ENCODE measurements at places on chromosomes 2 and 18.

DNA sequence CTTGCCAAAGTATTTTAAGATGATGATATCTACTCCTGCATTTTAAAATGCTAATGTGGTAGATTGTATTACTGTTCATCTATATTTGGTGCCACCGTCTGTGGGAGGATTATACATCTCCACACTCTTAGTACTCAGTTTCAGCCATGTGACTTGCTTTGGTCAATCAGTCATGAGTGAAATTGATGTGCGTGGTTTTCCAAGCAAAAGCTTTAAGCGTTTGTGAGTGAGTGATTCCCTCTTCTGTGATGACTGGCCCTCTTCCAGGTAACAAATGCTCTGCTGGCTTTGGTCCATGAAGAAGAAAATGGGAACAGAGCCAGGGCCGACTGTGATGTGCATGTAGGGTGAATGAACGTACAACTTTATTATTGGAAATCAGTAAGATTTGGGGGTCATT, 330.4 kb downstream of the LPIN1 start:
- DNase-seq, result no peak

DNA sequence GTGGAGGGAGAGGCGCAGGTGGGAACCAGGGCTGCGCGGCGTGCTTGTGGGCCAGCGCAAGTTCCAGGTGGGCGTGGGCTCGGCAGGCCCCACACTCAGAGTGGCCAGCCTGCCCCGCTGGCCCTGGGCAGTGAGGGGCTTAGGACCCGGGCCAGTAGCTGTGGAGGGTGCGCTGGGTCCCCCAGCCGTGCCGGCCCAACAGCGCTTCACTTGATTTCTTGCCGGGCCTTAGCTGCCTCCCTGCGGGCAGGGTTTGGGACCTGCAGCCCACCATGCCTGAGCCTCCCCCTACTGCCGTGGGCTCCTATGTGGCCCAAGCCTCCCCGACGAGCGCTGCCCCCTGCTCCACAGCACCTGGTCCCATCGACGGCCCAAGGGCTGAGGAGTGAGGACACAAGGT, 1636.9 kb upstream of the SLC39A10 start:
- no peak for DNase-seq

DNA sequence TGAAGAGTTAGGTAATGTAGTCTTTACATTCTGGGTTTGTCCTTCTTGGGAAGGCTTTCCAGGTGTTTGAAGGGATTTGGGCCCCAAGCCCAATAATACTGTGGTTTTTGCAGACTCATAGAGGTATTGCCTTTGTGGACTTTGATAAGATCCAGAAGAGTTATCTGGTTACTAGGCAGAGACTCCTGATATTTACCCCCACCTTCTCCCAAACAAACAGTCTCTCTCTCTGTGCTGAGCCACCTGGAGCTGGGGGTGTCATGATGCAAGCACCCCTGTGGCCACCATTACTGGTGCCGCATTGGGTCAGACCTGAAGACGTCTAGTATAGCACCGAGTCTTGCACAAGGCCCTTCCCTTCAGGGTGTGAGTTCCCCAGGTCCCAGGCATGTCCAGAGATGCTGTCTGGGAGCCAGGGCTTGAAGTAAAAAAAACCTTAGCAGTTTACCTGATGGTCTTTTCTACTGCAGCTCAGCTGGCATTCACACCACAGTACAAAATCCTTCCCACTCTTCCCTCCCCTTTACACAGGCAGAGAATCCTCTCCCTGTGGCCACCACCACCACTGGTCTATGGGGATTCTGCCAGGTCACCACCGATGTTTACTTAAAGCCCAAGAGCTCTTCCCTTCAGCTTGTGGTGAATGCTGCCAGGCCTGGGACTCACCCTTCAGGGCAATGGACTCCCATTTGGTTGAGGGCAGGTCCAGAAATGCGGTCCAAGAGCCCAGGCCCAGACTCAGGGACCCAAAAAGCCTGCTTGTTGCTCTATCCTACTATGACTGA, 22.2 kb upstream of the FAM228A start:
- DNase-seq, result no peak

- no peak for DNase-seq
Measured at GRCh38 chr2:33340280-33340679, 136.2 kb upstream of the RASGRP3 start.

DNA sequence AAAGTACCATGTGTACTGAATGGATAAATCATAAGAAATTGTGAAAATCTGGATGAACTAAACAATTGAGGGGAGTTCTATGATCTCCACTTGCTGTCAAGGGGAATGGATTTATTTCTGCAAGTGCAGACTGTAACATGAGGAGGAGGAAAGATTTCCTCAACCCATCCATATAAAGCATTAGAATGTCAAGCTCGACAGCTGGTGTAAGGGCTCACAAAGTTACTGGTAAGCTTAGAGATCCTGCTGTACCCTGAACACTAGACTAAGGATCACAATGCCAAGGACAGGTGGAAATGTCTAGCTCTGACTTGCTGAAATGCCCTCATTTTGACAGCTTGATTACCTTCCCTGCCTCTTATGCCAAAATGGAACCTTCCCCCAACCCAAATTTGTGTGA, 125.3 kb downstream of the TCF4 start:
- no peak for DNase-seq

GRCh38 chr2:13524492-13524891, 807.8 kb downstream of the TRIB2 start:
- DNase-seq, result no peak

- no peak for DNase-seq
Measured at GRCh38 chr18:70200286-70200685, 5.2 kb downstream of the RTTN start.

GRCh38 chr2:6782517-6783237, 83.0 kb downstream of the CMPK2 start:
- no peak for DNase-seq

DNA sequence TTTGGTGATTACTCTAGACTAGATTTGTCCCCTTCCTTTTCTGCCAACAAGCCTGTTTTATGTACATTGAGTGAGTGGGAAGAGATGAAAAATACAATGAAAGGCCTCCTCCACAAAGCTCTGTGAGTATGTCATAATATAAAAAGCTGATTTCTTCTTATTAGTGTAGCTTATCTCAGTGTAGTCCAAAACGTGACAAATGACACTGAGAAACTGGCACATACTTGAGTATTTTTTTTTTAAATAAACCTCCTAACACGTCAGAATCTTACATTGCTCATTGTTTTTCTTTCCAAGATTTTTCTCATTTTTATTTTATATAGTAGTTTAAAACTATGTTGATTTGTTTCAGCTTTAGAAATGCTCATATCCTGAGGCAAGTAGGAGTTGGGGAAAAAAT, 17.9 kb upstream of the FIGN start:
- DNase-seq, result no peak

DNA sequence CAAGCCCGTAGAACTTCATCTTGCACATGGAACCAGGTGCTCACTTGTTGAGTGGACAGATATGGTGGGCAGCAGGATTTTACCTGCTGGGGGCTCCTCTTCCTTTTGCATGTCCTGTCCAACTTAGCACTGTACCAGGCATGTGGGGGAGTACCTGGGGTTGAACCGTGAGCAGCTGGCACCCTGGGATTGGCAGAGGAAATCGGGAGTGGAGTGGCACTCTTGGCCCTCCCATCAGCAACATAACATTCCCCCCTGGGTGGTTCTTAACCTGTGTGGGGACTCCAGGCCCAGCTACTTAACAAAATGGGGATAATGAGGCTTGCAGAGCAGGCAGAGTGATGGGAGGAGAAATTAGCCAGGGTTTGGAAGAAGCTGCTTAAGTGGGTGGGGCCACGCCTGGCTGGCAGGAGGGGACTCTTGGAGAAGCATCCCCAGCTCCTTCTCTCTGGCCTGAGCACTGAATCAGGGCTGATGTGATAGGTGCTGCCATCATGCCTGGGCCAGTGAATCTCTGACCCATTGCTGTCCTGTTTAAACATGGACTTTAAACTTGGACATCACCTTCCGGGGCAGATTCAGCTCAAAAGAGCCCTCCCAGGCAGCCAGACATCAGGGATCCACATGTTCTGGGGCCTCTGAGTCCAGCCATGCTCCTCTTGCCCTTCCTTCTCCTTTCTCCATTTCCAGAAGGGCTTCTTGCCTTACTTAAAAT, 15.5 kb downstream of the FOSL2 start:
- no peak for DNase-seq

DNA sequence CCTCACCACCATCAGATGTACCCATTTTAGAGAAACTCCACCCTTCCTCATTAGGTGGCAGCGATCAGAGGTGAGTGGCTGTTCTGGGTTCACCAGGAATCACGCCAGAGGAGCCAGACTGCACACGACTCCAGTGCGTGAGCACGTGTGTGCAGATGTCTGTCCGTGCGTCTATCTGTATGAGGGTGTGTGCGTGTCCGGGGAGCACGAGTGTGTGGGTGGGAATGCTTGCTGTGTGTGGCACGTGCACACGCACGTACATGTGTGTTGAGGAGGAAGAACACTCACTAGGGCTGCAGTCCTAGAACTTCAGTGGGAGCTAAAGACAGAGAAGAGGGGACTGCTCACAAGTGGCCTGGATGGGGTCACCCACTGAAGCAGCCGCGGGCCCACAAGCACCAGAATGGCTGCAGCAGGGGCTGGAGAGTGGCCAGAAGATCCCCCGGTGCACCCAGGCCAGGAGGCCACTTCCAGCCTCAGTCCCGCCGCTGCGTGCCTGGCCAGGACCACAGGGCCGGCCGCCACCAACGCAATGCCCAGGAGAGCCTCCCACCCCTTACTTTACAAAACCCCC, 13.9 kb downstream of the HDAC4 start:
- DNase-seq, result no peak

DNA sequence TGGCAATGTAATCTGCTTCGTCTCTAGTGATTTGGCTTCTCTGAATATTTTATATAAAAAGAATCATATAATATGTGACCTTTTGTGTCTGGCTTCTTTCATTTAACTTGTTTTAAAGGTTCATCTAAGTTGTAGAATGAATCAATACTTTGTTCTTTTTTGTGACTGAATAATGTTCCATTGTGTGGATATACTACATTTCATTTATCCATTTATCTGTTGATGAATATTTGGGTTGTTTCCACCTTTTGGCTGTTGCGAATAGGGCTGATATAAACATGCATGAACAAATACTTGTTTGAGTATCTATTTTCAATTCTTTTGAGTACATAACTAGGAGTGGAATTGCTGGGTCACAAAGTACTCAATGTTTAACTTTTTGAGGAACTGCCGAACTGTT, 63.8 kb upstream of the TNP1 start:
- DNase-seq, result no peak

DNA sequence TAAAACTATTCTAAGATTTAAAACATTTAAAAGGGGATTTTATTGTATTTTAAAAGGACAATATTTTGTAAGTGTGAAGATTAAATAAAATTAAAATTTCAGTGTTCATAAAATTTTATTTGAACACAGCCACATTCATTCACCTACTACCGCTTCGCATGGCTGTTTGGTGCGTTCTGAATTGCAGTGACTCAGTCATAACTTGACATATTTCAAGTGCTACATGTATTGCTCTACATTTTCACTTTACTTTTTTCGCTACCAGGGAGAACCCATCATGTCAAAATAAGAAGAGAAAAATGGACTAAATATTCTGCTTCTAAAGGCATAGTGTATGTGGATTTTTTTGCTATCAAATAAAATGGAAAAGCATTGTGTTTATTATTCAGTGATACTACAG, 8.7 kb downstream of the PTH2R start:
- no peak for DNase-seq

DNA sequence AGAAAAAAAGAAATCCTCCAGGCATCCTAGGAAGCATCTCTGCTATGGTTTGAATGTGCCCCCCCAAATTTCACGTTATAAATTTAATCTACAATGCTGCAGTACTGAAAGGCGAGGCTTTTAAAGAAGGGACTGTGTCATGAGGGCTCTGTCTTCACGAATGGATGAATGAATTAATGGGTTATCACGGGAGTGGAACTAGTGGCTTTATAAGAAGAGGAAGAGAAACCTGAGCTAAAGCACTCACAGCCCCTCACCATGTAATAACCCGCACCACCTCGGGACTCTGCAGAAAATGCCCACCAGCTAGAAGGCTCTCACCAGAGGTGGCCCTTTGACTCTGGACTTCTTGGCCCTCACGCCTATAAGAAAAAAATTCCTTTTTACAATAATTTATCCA, 27.6 kb downstream of the RNU4ATAC start:
- DNase-seq, result no peak

GRCh38 chr2:28652217-28652616, 99.4 kb upstream of the PPP1CB start:
- DNase-seq, result no peak

GRCh38 chr2:218999021-218999880, 6.0 kb upstream of the CRYBA2 start:
- DNase-seq, result no peak

All from nephron progenitor cell (in vitro differentiated cells).